ENCODE measurements at places on chromosomes 1 and 21.

DNA sequence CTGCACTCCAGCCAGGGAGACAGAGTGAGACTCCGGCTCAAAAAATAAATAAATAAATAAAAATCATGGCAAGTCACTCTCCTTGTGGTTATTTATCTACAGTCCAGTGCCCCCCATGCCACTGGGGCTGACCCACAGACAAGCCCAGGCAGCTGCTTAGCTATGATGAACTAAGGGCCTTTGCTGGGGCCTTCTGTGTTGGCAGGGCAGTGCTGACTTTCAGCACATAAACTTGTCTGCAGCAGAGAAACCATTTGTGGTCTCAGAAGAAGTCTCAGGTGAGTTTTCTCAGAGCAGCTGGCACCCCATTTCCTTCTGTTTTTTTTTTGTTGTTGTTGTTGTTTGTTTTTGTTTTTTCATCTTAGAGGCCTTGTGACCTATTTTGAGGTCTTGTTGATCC, 20.9 kb upstream of the CFHR4 start:
- no peak for DNase-seq

DNA sequence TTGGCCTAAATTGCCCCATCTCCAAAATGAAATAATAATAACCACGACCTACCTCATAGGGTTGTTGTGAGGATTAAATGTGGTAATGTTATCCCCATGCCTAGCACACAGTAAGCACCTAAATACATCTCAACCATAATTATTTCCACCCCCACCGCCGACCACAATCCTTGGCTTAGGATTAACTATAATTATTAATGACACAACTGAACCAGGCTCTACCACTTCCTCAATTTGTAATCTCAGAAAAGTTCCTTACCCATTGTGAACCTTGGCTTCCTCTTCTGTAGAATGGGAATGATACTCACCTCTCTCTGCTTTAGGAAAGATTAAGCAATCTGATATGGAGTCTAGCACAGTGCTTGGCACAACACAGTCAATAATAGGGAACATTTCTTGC, 44.3 kb upstream of the TACSTD2 start:
- DNase-seq = no peak

- no peak for DNase-seq
Measured at GRCh38 chr21:44534688-44535087, 5.3 kb downstream of the KRTAP10-1 start.

GRCh38 chr1:67988066-67988465, 62.4 kb downstream of the DIRAS3 start:
- DNase-seq = no peak

DNA sequence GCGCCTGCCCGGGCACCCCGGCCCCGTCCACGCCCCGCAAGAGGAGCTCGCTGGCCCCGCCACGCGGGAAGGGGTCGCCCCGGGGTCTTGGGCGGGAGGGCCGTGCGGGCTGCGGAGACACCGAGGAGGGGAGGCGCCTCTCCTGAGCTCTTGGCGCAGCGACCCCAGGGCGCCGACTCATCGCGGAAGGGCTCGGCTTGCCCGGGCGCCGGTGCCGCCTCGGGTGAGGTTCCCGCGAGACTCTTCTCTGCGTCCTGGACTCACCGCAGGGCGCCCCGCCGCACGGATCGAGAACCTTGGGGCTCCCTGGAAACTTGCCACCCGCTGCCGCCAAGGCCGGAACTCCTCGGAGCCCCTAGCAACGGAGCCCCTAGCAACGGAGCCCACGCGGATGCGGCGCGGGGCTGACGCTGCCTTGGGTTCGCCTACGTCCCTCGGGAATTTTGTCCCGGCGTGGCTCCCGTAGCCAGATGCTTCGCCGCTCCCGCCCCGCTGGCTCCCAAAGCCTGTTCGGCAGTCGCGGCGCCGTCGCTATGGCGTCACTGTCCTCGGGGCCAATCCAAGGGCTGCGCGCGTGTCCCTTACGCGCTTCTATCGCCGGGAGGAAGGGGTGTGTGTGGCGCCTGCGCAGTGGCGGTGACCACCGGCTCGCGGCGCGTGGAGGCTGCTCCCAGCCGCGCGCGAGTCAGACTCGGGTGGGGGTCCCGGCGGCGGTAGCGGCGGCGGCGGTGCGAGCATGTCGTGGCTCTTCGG, at the start of gene ATAD3A:
ATAD3A (plus strand) TSS at position 630 of the 753 bp plus-strand sequence; CDS start at position 737, 107 bp downstream.
- DNase-seq = peak; percentile 96

DNA sequence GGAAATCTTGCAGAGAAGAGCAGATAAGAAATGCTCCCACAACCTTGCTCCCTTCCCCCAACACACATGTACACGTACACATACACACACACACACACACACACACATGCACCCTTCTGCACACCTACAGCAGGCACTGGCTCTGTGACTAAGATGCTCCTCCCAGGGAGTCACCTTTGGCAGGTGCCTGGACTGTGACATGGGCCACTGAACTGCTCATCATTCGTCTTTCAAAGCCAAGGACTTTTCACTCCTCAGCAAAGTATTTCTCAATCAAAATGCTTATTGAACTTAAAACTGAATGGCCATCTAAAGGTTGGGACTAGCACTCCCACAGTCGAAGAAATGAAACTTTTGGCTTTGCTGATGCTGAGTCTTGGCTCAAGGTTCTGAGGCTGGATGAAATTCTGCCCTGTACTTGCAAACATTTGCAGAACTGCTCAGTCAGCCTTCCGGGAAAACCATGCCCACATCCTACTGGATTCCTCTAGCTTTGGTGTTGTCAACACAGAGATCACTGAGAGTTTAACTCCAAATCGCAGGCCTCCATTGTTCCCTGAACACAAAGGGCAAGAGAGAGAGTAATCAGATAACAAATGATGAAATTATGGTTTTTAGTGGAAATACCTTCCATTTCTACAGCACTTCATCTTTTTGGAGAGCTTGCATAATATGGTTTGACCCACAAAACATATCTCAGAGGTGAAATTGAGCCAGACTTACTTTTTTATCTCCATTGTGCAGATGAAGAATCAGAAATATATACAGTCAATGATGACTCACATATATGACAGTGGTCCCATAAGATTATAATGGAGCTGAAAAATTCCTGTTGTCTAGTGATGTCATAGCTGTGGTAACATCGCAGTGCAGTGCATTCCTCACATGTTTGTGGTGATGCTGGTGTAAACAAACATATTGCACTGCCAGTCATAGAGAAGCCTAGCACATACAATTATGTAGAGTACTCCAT, 72.4 kb upstream of the BCAR3 start:
- DNase-seq = no peak

GRCh38 chr1:237712082-237712481, 178.6 kb downstream of the ZP4 start:
- DNase-seq = no peak

DNA sequence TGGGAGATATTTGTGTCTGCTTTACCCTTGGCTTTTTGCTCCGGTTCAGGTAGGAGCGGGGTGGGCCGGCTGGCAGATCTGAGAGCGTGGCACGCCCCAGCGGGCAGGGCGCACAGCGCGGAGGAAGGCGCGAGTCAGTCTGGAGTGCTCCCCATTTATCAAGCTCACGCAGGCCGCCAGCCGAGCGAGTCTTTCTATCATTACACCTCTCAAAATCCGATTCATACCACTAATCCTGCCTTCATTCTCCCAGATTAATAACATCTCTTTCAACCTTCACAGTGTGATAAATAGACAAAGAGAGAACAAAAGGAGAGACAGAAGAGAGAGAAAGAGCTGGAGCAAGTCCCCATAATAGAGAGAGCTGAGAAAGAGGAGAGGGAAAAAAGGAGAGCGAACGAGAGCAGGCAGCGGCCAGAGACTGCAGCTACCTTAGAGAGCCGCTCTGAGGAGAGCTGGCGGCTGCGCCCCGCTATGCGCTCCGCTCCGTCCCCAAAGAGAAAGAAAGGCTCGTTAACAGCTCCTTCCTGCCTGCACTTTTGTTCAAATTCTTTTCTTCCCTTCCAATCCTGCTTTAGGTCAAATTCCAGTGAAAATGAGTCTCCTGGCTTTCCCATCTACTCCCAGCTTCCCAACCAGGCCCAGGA, 48.0 kb downstream of the DMAP1 start:
- DNase-seq = no peak

GRCh38 chr1:110538075-110538474, 19.1 kb upstream of the KCNA10 start:
- DNase-seq = no peak

GRCh38 chr1:116918714-116919357, 9.1 kb downstream of the PTGFRN start:
- DNase-seq = no peak

DNA sequence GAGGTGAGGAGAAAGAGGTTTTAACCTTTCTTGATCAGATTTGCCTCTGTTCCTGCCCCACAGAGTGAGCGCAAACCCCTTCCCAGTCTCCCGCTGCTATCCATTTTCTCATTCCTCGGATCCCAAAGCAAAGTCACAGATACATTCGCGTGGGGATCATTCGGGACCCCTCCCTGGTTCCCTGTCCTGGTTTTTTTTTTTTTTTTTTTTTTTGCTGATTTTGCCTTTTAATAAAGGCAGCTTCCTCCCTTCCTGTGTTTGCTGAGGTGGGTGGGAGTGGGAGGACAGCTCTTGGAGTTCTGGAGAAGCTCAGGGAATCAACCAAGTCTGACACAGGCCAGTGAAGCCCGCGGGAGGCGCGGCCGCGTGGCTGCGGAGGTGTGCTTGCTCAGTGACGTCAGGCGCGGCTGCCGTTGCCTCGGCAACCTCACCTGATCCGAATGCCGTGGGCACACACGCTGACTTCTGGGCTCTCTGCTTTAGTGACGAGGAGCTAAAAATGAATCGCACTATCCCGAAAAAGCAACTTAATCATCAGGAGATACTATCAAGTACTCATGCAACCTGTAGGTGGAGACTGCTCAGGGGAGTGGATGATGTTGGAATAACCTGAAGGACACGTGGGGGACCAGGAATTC, 106.4 kb downstream of the TBX19 start:
- peak; percentile 62 for DNase-seq

DNA sequence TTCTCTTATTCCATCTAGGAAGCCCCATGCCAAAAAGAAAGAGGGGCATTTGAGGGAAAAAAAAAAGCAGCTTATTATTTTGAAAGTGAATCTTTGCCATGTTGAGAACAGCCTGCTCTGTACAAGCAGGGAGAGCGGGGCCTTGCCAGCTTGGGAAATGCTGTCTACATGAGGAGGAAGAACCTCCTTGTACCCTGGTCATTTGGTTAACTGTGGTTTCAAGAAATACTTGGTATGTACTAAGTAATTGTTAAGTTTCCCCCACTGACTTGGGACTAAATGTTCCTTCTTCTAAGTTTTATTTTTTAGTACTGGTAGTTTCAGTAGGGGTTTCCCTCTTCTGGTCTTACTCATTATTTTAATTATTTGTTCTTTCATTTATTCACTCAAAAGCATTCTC, 144.1 kb upstream of the HOOK1 start:
- DNase-seq = no peak

GRCh38 chr1:152924191-152924590, 15.8 kb downstream of the IVL start:
- no peak for DNase-seq

- no peak for DNase-seq
Measured at GRCh38 chr1:166379447-166379846, 212.6 kb upstream of the FAM78B start.

DNA sequence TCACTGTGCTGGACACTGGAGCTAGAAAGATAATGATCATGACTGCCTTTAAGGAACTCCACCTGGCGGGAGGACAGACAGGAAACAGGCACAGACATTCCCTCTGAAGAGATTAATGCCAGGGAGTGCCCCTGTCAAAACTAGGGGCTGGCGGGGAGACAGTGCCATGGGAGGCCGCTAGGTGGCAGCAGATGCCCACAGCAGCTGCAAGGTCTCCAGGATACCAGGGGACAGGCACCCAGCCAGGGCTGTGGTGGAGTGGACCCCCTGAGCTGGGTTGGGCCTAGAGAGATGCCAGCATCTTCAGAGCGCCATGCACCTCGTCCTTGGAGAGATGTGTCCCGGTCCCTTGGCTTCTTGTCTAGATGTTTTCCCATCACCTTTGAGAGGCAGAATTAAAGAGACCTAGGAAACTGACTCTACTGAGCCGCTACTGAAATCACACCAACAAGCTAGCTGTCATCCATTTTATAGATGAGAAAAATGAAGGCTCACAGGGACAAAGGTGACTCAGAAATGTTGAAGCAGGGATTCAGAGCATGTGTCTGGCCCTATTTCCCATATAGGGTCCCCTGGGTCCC, 3.6 kb downstream of the REN start:
- peak; percentile 72 for DNase-seq

GRCh38 chr1:111476761-111477309, 3.1 kb downstream of the C1orf162 start:
- DNase-seq = no peak

DNA sequence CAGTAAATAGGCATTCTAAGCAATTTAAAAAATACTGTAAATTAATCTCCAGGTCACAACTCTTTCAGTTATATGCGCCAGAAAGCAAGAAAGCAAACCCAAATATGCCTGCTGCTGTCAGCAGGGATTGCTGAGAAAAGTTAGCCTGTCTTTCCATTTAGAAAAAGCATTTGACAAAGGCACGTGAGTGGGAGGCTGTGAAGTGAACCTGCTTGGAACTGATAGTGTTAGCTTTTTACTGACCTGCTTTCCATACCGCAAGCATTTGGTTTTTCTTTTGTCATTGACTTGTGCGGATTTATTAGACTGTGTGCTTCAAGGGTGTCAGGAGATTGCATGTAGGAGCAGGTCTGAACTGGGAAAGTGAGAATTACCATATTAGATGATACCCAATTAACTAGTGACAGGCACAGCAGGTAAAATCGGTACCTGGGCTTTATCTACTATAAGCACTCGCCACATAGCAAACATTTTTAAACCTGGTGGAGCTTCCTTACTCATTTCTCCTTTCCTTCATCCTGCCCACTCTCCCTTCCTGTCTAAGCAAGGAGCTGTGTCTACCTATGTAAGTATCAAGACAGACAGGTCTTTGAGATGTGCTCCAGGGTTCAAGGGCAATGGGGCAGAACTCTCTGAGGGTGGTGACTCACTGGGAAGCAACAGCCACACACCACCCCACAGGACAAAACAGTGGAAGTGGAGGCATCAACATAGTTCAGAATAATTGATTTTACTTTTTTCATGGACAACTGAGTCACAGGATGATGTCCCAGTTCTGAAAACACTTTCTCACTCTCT, 323.9 kb downstream of the DISC1 start:
- DNase-seq = no peak

DNA sequence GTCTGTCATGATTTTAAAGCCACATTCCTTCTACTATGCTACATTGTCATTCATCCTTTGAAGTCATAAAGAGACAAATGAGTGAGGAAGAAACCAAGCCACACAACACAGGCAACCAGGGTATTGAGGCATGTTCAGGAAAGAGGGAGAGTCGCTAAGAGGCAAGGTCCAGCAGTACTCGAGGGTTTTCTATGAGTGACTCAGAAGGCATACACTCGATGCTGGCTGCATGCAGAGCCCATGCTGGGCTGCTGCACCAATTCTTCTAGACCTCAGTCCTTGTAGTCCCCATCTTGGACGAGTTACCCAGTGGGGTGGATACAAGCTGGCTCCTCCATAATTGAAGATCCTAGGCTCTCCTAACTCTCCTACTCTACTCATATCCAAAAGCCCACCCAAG, 57.6 kb downstream of the OLFML2B start:
- DNase-seq = no peak

- DNase-seq = no peak
Measured at GRCh38 chr1:36525166-36525565, 42.5 kb upstream of the CSF3R start.

GRCh38 chr1:37393173-37394120, 80.9 kb upstream of the ZC3H12A start:
- DNase-seq = no peak
